Activated B cell treated with CpG ODN at 0.5 μM for 24 hours (primary cell): ENCODE measurements at places on chromosomes 4 and X. TPM values are rescaled to one million over a fixed set of nuclear protein-coding genes. Genes with fewer than 3 reads are reported as not detected.

The HGFAC gene
- total RNA-seq = not detected in 2 replicates

The GDPD2 gene
- not detected in 2 replicates for total RNA-seq

The KCND1 gene
- 0.66 and 1.8 TPM in 2 replicates for total RNA-seq

The HSFX3 gene
- not detected in 2 replicates for total RNA-seq

The IL2 gene
- not detected in 2 replicates for total RNA-seq

The G6PD gene
- total RNA-seq = 77.1 and 84.6 TPM in 2 replicates

DNA sequence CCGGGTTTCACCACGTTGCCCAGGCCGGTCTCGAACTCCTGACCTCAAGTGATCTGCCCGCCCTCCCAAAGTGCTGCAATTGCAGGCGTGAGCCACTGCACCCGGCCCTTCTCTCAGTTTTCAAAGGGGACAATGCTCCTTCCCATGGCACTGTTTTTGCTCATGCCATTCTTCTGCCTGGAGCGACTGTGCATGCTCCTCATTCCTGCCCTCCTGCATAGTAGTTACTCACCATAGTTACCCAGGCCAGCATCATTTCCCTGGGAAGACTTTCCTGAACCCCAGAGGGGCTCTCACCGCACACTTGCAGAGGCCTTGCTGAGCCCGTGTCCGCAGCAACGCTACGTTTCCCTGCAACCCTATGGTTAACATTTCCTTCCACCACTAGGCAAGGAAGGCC lies 3.3 kb upstream of the CXCL9 start:
- DNase-seq = no peak

DNA sequence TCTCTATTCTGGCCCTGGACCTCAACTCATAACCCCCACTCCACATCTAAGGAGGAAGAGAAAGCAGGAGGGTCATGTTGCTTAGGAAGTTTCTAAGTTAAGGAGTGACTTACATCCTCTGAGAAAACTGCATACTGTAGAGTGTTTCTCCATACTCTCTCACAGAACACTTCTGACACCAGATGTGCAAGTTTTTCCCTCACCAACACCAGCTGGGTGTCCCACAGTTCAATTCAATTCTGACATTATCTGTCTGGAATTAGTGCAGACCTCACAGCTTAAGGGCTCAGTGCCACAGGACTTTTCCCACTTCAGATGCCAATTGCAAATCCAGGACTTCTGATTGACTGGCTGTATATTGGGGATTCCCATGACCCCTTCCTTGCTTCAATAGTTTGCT lies 89.0 kb upstream of the SFRP2 start:
- no peak for DNase-seq

DNA sequence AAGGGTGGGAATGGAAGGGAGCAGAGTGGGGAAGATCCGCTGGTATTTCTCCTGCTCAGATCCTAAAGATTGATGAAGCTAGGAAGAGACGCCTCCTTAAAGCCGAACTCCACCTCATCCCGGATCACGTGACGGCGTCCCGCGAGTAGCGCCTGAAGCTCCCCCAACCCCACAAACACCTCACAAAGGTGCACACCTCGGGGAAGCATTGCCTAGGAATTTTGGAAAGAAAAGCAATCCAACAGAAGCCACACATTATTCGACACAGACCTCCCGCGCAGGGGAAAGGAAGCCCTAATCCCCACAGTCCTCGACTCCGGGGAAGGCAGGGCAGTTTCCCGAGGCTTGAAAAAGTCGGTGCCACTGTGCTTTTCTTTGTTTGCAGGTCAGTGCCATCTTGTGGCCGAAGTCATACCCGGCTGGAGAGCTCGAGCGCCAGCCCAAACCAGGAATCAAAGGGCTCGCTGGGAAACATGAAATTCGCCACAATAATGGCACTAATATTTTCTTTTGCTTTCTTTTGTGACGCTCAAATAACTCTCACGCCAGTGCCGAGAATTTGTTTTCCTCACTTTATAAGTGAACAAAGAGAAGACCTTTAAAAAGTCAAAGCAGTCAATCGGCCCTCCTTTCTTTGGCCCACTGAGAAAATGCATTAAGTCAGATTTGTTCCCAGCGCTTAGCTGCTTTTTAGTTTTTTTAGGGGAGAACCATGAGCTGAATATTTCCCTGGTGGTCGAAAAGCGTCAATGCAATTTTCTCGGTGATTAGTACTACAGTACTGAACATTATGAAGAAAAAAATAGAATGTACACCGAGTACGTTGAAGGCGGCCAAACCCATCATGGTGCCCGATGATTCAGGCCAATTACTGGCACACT lies at the start of gene NPY1R:
TSS of gene NPY1R (minus strand) at position 71 of the 881 bp plus-strand sequence. CDS start 6,042 bp downstream, outside the sequence.
- no peak for DNase-seq

GRCh38 chr4:107799669-107800450 lies 24.9 kb upstream of the SGMS2 start:
- DNase-seq = no peak

GRCh38 chr4:61049018-61049417 lies 151.1 kb upstream of the ADGRL3 start:
- DNase-seq = no peak

DNA sequence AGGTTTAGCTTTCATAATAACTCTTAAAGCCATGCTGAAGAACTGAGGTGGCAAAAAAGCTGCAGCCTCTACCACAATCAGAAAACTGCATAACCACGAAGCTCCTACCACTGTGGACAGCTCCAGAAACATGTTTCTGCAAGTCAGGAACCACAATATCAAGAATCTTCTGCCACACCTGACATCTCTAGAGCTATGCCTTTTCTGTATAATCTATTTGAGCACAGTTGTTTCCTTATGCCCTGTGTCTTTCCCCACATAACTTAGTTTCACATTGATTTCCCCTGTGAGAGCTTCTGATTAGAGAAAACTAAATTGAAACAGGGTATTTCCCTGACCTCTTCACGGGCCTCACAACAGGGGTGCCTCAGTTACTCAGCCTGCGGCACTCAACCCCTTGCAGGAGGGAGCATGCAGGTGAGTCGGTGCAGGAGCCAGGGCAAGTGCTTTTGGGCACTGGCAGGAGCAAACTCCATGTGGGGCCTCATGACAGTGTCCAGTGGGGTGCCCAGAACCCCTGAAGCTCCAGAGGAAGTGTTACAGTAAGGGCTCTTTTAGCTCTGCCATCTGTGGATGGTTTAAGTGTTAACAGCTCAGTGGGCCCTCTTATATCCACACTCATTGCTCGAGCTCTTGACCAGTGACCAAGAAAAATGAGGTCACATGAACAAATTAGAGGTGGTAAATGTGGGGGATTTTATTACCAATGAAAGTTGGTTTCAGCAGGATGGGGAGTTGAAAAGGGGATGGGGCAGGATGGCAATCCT lies 132.8 kb upstream of the BMP3 start:
- DNase-seq = no peak

DNA sequence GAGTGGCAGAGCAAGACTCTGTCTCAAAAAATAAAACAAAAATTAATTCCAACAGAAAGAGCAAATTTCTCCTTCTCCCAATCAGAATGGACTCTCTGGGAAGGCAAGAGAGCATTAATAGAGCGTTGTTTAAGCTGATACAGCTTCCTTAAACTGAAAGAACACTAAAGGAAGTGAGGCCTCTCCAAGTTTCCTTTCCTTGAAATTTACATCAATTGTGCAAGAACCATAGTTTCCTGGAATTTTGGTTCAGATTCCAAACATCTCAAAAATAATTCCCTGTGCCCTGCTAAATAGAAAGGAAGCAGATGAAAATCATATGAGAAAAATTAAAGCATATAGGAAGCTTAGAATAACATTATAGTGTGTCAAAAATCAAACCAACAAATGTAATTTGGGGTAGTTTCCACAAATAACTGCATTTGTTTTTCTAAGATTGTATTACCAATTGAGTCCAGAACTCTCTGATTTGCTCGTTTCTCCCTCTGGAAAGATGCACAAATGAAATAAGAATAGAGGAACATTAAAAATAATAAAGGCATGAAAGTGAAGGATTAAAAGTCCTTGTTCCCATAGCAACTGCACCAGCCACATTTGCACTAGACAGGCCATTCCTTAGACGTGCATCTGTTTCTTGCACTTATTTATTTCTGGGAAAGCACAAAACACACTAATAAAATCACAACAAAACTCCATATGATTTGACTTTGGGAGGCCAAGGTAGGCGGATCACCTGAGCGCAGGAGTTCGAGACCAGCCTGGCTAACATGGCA lies 3.7 kb upstream of the FAM241A start:
- no peak for DNase-seq

DNA sequence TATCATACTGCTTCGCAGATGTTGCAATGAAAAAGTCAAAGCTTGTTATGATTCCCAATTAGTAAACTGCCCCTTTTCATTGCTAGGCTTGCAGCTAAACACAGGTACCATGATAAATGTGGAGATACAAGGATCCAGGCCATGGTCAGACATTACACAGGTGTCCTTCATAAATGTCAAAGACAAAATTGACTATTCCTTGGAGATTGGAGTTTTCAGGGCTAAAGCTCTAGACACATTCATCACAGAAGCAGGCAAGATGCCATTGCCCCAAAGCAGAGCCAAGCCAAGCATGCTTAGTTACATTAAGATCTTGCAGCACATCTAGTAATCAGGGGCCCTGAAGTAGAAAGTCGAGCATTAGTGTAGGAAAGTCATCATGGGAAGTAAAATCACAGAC lies 111.3 kb upstream of the INTU start:
- no peak for DNase-seq

- DNase-seq = no peak
These were observed 334.5 kb upstream of the EMCN start for GRCh38 chr4:100852326-100852725.
